ENCODE measurements at places on chromosomes 1 and 21. TPM values are rescaled to one million over a fixed set of nuclear protein-coding genes. Genes with fewer than 3 reads are reported as not detected.

Gene SLC9C2
- not detected for total RNA-seq

GRCh38 chr1:12416744-12417143, 186.9 kb downstream of the VPS13D start:
- no peak for DNase-seq

DNA sequence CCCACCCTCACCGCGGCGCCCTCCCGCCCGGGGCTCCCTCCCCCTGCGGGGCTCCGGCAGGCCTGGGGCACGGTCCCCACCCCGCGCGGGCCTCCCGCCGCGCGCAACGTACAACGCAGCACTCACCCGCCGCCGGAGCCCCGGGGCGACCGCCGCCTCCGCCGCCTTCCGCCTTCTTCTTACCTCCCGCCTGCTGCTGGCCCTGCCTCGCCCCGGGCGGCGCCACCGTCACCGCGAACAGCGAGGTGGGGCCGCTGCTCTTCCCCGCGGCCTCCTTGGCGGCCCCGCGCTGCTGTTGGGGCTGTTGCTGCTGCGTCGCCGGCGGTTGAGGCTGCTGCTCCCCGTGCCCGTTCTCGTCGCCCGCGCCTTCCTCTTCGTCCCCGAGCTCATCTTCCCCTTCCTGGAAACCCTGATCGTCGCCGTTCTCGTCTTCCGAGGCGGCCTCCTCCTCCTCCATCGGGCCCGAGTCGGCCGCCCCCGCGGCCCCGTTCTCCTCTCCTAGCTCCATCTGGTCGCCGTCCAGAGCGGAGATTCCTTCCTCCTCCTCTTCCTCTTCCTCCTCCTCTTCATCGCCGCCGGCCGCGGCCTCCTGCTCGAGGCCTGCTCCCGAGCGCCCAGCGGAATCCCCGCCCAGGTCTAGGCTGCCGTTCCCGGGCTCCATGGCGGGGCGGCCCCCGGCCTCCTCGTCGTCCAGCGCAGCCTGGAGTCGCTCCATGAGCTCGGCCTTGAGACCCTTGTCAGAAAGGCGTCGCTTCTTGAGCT, 671 bp downstream of the HNRNPU start:
- peak; percentile 39 for DNase-seq

DNA sequence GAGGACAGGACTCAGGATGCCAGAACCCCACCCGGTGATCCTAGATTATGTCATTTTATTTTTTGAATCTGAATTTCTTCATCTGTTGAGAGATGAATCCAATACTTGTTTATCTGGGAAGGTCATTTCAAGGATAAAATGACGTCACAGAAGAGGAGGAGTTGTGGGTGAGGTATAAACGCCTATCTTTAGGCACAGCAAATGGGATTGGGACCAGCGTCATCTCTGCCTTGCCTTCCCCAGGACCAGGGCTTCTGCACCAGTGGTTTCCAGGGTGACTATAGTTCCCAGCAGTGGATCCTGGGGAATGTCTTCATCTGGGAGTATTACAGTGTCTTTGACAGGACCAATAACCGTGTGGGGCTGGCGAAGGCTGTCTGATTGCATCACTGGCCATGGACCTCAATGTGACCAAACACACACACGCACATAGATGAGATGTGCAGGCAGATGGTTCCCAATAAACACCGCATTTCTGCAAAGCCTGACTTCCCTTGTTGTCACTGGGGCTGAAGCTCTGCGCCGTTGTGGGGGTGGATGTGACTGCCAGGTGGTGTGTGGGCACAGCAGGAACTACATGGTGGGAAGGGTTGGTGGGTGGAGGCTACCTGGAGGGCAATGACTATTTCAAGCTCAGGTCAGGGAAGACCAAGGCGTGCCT, 28.1 kb downstream of the KCNA10 start:
- no peak for DNase-seq

DNA sequence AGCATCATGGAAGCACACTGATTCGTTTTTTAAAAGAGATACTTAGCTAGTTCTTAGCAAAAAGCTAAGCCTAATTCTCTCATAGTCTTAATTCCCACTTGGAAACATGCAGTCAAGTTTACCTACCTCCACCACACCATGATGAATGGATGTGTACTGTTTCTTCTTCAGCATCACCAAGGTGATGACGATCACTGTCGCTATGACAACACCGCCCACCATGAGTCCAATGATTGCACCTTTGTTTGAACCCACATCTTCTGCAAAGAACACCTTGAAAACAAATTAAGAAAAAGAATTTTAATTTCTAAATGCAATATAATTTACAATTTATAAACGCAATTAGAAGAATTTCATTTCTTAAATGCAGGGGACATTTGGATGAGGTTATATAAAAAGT, 156.8 kb downstream of the GABPA start:
- DNase-seq: no peak

- DNase-seq: no peak
Measured at GRCh38 chr1:206573319-206573718, 38.9 kb downstream of the EIF2D start.
